ENCODE measurements at places on chromosomes 2 and 18.

- DNase-seq, result no peak
Measured at GRCh38 chr18:63152096-63152495, 167.5 kb downstream of the BCL2 start.

DNA sequence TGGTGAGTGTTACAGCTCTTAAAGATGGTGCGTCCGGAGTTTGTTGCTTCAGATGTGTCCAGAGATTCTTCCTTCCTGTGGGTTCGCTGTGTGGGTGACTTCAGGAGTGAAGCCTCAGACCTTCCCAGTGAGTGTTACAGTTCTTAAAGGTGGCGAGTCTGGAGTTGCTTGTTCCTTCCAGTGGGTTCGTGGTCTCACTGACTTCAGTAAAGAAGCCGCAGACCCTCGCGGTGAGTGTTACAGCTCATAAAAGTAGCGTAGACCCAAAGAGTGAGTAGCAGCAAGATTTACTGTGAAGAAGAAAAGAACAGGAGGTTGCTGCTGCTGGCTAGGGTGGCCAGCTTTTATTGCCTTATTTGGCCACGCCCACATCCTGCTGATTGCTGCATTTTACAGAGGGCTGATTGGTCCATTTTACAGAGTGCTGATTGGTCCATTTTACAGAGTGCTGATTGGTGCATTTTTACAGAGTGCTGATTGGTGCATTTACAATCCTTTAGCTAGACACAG, 34.0 kb upstream of the SPTBN1 start:
- DNase-seq, result no peak

- no peak for DNase-seq
Measured at GRCh38 chr2:128901572-128902391, 583.1 kb upstream of the HS6ST1 start.

DNA sequence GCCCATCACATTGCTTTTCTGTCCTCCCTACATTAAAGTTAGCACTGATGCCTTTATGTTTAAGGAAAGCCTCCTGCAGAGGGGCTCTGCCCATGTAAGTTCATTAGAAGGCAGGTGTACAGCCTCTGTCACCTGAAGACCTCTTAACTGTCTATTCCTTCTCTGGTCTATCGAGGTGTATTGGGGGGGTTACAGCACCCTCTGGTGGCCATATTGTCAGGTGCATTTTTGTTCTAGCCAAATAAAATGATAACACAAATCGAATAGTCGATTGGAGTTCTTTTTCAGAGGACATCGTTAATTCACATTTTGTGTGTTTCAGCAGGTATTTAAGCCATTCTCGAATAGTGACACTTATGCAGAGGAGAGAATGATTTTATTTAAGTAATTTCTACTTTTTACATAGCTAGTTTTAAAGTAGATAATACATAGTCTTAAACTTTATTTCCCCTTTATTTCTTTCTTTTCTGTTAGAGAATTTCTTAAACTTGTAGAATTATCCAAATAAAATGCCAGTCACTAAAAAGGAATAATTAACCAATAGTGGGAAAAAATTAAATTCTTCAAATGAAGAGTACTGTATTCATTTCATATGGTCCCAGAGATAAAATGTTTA, 136.8 kb downstream of the NEDD4L start:
- DNase-seq, result no peak

DNA sequence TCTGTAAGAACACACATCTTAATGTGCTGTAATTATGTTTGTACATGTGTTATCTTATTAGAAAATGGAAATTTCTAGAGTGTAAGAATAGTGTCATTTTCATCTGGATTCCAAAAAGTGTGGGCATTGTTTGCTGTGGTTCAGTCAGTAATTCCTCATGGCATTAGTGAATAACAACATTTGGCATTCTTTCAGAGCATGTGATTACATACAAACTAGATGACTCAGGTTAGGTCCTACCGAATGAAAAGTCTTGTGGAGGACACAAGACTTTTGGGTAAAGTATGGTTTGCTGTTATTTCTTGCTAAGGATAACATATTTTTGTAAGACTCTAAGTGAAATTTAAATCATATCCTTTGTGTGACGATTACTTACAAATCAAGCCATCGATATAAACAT, 593.1 kb upstream of the NRXN1 start:
- DNase-seq, result no peak

DNA sequence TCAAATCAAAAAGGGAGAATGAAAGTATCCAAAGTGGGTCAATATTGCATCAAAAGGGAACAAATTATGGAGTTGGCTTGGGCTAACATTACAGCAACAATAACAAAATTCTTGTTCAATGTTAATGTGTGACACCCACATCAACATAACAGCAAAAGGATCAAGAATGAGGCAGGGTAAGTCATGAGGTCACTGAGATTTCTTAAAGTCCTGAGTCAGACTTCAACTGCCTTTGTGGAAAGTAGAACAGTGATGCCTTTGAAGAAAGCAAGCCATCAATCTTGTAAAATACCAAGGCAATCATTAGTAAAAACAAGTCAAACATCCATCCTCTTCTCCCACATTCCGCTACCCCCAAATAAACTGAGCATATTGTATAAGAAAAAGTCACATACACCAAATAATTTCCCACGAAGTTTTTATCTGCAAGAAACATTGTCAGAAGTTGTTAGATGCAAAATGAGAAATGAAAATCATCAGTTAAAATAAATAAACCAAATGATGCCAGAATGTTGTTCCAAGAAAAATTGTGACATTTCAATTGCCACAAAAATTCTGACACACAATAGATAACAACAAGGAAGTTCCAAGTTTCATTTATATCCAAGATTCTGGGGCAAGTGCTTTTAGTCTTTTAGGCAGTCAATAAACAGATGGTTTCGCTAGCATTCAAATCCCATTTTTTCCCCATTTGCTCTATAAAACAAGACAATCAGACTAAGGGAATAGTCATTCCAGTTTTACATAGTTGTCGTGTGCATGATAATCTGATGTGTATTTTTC, 216.1 kb upstream of the SETBP1 start:
- no peak for DNase-seq

DNA sequence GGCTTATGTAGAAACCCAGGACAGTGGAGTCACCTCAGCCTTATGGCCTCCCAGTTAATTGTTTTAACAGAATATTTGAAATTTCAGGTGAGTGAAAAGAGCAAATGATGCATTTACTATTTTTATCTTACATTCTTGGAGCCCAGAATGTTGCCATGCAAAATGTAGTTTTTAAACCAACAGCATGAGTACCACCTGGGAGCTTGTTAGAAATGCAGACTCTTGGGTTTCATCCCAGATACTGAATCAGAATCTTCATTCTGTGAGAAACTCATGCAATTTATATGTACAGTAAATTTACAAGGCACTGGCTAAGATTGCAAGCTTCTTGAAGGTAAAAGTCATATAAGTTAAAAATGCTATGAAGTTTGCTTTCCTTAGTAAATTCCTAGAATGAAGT, 654.5 kb upstream of the CDH2 start:
- no peak for DNase-seq

GRCh38 chr18:31929273-31929672, 13.7 kb downstream of the TRAPPC8 start:
- DNase-seq, result no peak
